ENCODE measurements at places on chromosomes 4 and X. TPM values are rescaled to one million over a fixed set of nuclear protein-coding genes. Genes with fewer than 3 reads are reported as not detected.
A peak's percentile ranks its signal among the peaks of the same experiment; 100 is the strongest.

The SUPT20HL2 gene
- total RNA-seq: not detected

DNA sequence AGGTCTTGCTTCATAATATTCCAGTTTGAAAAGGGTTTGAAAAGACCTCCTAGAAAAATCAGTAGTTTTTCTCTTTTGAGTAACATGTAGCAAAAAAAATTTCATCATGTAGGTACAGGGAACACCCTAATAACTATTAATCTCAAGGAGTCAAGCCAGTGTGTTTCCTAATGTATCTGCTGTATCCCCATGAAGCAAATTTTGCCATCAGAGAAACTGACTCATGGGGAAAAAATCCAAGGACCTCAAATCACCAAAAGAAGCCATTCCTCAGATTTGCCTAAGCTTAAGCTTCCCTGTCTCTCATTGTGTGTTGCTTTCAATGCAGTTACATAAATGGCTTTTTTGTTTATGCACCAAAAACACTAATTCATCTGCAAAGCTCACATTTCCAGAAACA lies 29.7 kb downstream of the F9 start:
- no peaks in the 10 kb centered on the region for H3K27me3 ChIP-seq
- H3K4me3 ChIP-seq: no peak overlapping the region
- no peaks in the 10 kb centered on the region for H3K4me1 ChIP-seq
- H3K36me3 ChIP-seq: no peaks in the 10 kb centered on the region

GRCh38 chr4:94457692-94458106 lies 6.0 kb downstream of the PDLIM5 start:
- no peak overlapping the region for H3K27ac ChIP-seq
- peaks cover 15% of the 10 kb centered on the region for H3K4me1 ChIP-seq
- no peak overlapping the region for H3K4me3 ChIP-seq
- no peak for DNase-seq

DNA sequence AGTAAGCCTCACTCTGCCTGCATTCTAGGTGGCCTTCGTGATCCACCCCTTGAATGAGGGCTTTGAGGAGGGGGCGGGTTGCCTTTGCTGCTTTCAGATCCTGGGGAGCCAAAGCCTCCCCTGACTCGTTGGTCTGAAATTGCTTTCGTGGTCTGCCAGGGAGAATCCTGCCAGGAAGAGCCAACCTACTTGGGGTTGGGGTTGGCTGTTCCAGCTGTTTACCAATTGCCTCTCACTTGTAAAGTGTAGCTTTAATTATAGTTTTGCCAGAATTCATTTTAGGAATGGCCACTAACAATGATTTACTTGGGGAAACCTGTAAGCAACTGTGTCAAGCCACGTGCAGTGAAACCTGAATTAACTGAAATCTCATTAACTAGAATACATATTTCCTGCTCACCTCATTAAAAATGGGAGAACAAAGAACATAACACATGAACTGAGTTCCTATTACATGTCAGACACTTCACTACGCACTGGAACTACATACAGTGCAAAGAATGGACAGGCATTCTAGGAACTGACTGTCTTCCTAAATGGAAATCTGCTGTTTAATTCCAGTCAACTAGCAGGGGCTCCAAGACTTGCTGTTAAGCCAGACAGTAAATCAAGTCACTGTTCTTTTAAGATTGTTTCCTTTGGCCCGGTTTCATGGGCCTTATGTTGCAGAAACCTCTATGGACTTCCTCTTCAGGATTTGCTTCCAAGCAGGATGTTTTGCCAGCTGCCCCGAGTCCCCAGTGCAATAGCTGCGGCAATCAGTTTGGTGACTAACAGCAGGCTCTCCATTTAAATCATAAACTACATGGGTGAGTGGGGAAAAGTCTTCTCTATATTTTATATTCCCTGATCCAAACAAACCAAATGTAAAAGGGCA lies 16.4 kb upstream of the NKRF start:
- no peak for DNase-seq
- no peaks in the 10 kb centered on the region for H3K27me3 ChIP-seq
- no peaks in the 10 kb centered on the region for H3K4me1 ChIP-seq
- no peak overlapping the region for H3K4me3 ChIP-seq
- peaks cover 17% of the 10 kb centered on the region for H3K36me3 ChIP-seq

DNA sequence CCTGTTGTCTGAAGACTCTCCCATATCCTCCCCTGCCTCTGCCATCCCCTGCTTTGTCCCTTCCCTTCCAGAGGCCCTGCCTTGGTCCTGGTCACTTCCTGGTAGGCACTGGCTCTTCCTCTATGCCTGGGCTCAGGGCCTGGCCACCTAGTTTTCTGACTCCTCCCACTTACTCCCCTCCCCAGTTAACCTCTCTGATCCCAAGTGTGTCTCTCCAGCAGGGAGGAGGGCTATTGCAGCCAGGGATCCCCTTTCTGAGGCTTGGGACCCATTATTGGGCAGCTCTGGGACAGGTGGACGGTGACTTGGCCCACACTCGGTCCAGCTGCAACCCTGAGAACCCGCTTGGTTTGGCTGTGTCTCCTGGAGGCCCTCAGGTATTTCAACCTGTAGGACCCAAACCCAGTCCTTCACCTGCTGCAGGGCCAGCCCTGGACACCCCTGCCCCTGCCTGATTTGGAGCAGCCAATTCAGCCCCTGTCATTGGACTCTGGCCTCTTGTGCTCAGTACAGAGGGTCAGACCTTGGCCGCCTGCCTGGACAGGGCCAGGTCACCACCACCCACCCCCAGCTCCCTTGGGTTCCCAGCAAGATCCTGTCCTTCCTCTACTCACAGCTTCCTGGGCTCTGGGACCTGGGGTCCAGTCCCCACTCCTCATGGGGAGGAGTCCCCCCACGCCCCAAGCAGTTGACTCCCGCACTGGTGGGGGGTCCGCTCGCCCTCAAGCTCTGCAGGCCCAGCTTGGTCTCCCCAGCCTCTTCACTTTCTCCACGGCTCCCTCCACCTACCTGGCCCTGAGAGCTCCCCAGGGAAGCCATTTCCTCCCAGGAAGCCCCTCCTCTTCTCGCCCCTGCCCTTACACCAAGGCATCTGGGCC lies 1.1 kb upstream of the SH3BP2 start:
- H3K4me3 ChIP-seq: peak overlapping the region; percentile 42
- DNase-seq: no peak
- no peaks in the 10 kb centered on the region for H3K27me3 ChIP-seq
- peak overlapping the region; percentile 66 for H3K27ac ChIP-seq

DNA sequence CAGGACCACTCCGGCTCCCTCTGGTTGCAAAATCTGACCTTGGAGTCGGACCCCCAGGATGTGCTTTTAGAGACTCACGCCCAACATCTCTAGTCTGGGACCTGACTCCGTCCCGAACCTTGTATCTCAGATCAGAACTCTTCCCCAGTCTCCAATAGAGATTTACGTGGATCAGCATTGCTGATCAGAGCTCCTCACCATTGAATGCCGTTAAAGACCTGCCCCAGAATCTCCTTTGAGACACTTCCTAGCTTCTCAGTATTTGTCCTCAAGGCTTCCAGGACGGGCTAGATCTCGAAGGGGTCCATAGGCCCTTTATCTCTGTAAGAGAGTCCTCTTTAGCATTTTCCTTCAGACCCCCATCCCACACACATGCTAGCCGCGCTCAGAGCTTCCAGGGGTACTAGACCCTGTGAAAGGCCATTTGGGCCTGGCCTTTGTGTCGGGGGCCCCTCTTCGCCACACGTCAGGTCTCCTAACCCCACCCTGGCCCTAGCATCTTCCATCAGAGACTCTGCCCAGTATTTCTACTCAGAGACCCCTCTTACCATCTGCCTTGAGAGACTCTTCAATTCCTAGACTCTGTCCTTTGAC lies 662 bp downstream of the UBA1 start:
- peak overlapping the region; percentile 98 for H3K27ac ChIP-seq
- H3K4me1 ChIP-seq: peaks cover 54% of the 10 kb centered on the region
- no peak for DNase-seq
- H3K27me3 ChIP-seq: no peaks in the 10 kb centered on the region

DNA sequence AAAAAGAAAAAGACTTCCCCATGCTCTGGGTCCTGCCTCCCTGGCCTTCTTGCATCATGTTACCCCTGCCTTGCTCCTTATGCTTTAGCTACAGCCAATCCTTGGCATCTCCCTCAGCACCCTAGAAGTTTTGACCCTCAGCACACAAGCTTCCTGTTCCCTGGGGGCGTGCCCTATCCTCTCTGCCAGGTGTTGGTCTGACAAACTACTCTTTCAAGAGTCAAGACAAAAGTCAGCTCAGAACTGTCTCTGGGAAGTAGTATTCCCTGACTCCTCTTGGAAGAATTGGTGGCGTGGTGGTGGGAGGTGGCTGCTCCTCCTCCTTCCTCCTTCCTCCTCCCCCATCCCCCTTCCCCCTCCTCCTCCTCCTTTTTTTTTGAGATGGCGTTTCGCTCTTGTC lies 41.0 kb downstream of the PRPS1 start:
- H3K27ac ChIP-seq: no peak overlapping the region
- H3K4me1 ChIP-seq: peaks cover 18% of the 10 kb centered on the region
- no peaks in the 10 kb centered on the region for H3K27me3 ChIP-seq
- H3K4me3 ChIP-seq: no peak overlapping the region

DNA sequence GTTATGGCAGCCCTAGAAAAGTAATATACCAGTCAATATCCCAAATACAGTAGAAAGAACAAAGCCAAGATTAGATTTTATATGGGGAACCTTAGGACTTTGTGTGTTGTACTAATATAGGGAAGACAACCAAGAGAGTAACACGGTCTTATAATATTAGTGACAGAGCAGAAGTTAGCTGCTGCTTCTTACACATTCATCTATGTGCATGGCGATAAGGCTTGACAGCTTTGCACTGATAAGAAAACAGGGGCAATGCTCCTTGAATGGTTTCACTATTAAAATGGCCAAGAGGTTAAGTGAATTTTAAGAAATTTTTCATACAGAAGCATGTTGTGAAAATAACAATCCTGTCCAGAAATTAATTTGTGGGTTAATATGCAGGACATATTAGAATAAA lies 521.6 kb downstream of the CCSER1 start:
- DNase-seq: no peak
- H3K4me1 ChIP-seq: no peaks in the 10 kb centered on the region
- H3K36me3 ChIP-seq: no peaks in the 10 kb centered on the region
- no peak overlapping the region for H3K27ac ChIP-seq
- H3K4me3 ChIP-seq: no peak overlapping the region
- H3K27me3 ChIP-seq: no peaks in the 10 kb centered on the region

DNA sequence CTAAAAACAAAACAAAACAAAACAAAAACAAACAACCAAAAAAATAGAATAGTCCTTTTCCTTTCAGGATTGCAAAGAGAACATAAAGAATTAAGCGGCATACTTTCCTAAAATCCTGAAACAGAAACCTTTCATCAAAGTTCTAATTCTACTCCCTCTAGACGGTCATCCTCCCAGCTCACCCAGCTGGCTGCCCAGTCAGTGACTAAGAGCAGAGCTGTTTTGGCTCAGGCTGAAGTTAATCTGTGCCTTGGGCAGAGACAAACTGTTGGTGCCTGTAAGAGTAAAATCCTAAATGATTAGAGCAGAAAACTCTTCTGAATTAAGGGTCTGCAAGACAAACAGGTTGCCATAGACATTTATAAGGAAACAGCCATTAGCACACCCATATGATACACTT lies 17.6 kb upstream of the WAS start:
- DNase-seq: no peak
- H3K27me3 ChIP-seq: no peaks in the 10 kb centered on the region
- no peak overlapping the region for H3K4me3 ChIP-seq
- no peak overlapping the region for H3K27ac ChIP-seq
- no peaks in the 10 kb centered on the region for H3K36me3 ChIP-seq

GRCh38 chrX:15681433-15681832 lies 16.8 kb upstream of the CLTRN start:
- H3K4me3 ChIP-seq: no peak overlapping the region
- no peak for DNase-seq
- H3K36me3 ChIP-seq: peaks cover 3% of the 10 kb centered on the region
- H3K27me3 ChIP-seq: no peaks in the 10 kb centered on the region
- peaks cover 19% of the 10 kb centered on the region for H3K4me1 ChIP-seq

- H3K4me3 ChIP-seq: peak overlapping the region; percentile 11
- peaks cover 3% of the 10 kb centered on the region for H3K36me3 ChIP-seq
- H3K27ac ChIP-seq: peak overlapping the region; percentile 76
- H3K4me1 ChIP-seq: peaks cover 31% of the 10 kb centered on the region
- H3K27me3 ChIP-seq: no peaks in the 10 kb centered on the region
- DNase-seq: peak; percentile 15
Measured at GRCh38 chr4:70927502-70928137, 25.5 kb downstream of the MOB1B start.

DNA sequence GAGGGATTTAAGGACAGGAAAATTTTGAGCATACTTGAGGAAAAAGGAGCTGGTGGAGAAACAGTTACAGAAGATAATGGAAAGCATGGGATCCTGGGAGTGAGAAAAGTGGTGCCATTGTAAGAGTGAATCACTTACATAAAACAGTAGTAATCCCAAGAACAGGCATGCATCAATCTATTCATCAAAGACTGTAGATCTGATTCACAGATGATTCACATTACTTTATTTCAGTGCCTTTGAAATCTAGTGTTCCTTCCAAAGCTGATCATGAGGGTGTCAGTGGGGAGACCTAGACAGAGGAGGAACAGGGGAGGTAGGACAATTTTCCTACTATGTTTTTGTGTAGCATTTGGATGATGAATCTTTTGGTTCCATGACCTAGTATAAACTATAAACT lies 102.7 kb downstream of the TAB3 start:
- H3K27ac ChIP-seq: no peak overlapping the region
- DNase-seq: no peak
- no peaks in the 10 kb centered on the region for H3K36me3 ChIP-seq
- no peak overlapping the region for H3K4me3 ChIP-seq
- H3K27me3 ChIP-seq: no peaks in the 10 kb centered on the region

Data from activated T-helper 1 cell treated with anti-CD3 and anti-CD28 coated beads, Interleukin-12 subunit alpha, Interleukin-12 subunit beta, Interleukin-2, Interleukin-4 antibody, amounts not matched to agents 30 ng/mL and 10 ng/mL and 1 ng/mL, durations not matched to agents 14 hours and 24 hours and 36 hours (primary cell).